ENCODE measurements at places on chromosomes 16 and 17.

- DNase-seq, result no peak
Measured at GRCh38 chr17:57257895-57258851, 1.9 kb downstream of the MSI2 start.

- no peak for DNase-seq
Measured at GRCh38 chr17:54046570-54046969, 223.8 kb downstream of the KIF2B start.

DNA sequence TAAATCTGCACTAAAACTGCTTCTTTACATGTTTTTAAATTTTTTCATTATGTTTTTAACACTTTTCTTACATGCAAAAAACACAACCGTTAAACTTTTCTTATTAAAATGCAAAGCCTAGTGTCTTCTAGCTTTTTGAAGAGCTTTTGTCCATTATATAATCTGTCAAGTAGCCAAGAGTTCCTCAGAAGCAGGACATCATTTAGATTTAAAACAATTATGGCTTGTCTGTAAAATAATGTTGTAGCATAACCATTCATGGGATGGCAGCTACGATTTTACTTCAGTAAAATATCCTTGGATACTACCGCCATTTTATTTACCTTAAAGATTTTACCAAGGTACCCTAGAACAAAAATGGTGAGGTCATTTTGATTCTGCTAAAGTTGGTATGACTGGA, 2.8 kb downstream of the OMG start:
- DNase-seq, result no peak

GRCh38 chr17:36703860-36704266, 102.5 kb downstream of the MRM1 start:
- DNase-seq, result peak; percentile 31

DNA sequence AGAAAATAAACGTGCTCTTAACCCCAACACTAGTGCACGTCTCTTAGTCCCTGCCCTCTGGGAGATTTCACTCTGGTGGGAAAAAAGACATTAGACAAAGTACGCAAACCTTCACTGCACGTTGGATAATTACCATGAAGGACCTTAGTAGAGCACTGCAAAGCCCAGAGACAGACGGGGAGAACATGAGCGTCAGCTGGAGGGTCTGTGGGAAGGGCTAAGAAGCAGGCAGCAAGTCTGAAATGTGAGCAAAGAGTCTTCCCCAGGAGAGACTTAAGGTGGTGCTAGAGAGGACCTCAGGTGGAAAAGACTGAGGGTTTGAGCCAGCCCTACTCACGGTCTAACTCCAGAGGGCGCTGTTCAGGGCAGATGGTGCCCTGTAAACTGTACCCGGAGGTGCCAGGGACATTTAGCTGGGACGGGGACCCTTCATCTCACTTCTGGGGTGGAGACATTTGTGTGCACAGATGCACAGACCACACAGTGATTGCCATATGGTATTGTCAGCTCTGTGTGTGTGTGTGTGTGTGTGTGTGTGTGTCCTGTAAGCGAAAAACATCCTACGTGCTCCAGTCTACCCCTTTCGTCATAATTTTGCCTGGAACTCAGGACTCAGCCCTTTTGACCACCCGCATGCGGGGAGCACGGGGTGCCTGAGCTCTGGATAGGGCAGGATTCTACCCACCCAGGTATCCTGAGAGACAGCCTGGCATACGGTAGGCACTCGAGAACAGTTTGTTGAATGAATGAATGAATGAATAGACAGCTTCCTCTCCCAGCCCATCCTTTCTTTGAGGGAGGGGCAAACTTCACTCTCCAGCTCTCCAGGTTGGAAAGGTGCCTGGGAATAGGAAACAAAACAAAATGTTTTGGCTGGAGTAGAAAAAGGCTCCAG, 10.1 kb upstream of the STAC2 start:
- peak; percentile 49 for DNase-seq

DNA sequence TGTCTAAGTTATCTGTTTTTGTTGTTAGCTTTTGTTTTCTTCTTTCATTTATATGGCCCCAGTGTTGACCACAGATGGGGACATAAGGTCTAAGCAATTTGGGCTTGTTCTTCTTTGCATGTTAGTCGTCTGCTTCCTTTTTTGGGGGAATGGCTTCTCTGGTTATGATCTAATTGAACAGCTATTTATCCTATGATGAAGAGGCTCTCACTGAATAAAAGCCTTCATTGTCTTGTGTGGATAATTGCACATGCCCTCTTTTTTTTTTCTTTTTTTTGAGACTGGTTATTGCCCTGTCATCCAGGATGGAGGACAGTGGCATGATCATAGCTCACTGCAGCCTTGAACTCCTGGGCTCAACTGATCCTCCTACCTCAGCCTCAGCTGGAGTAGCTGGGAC, 13.7 kb downstream of the SMARCE1 start:
- no peak for DNase-seq

- no peak for DNase-seq
Measured at GRCh38 chr16:6549415-6549814, 783.2 kb upstream of the RBFOX1 start.

GRCh38 chr16:75947626-75948239, 221.4 kb upstream of the CPHXL start:
- DNase-seq, result no peak

GRCh38 chr17:13642188-13642587, 40.5 kb upstream of the HS3ST3A1 start:
- DNase-seq, result no peak

GRCh38 chr17:66522591-66523272, 220.3 kb downstream of the PRKCA start:
- peak; percentile 37 for DNase-seq

DNA sequence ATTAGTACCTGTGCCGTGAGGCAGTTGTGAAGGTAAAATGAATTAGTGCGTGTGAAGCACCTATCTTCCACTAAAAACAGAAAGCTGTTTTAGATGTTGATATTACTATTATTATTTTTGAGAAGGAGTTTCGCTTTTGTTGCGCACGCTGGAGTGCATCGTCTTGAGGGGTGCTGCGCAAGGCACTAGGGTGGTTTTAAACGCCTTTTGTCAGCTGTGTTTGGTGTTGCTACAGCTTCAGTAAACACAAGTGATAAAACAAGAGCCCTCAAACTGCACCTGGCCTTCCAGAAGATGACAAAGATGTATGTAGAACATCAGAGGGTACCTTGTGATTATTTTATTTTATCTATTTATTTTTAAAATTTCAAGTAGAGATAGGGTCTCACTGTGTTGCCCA, 38.2 kb downstream of the PLCG2 start:
- DNase-seq, result no peak

GRCh38 chr16:57270221-57271062, 14.0 kb downstream of the PLLP start:
- DNase-seq, result no peak

- no peak for DNase-seq
Measured at GRCh38 chr16:55498101-55498500, 10.8 kb upstream of the LPCAT2 start.

DNA sequence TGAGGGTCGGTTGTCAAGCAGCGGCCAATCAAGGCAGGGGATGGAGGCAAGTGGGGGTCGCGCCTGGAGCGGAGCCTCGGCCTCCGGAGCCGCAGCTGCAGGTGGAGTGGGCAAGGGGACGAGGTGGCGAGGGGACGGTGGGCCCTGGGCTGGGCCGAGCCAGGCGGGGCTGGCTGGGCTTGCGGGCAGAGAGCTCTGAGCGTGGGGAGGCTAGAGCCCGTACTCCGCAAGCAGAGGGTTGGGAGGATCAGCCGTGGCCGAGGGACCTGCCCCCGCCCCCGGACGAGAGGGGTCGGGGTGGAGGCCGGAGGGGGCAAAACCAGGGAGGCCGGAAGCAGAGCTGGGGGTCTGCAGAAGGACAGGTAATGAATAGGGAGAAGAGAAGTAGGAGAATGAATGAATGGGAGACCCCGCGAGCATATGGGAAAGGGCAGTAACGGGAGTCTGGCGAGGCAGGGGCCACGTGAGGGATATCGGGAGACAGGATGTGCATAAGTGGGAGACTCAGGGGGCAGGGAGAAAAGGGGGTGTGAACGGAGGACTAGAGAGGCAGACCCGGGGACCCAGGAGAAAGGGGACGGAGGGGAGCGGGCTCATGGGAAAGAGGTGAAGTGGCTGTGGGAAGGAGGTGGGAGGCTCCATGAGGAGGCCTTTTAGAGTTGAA, at the start of gene KATNB1:
Gene KATNB1 (plus strand): TSS at position 16 of the 664 bp plus-strand sequence. CDS start 1,474 bp downstream, outside the sequence.
- DNase-seq, result peak; percentile 7

- no peak for DNase-seq
Measured at GRCh38 chr17:50170662-50171370, 5.0 kb downstream of the SGCA start.

DNA sequence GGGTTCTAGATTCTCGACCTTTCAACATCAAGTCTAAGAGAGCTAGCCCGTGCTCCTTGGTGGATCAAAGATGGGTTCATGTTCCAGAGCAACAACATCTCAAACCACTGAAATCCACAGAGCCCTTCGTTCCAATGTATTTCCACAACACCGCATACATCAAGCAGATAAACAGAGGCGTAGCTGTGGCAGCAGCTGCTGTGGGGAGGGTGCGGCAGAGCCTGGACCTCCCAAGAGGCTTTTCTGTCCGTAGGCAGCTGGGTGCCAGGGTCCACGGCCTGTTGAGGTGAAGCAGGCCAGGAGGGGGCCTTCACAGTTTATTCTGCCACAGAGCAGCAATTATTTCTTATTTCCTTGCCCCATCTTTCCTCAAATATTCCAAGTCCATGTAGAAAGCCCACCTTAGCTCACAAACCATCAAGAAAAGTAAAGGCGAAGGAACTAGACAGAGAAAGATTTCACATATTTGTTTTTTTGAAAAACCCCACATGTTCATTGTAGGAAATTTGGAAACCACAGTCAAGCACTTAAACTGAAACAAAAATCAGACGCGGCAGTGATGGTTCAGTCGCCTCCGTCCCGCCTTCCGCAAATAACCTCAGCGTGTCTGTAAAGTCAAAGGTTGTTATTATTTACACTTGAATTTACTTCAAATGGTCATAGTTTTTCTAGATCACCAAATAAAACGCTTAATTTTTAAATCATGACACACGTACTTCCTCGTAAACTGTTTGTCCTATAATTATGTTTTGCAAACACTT, 144.6 kb upstream of the FOXF1 start:
- no peak for DNase-seq

GRCh38 chr17:41919840-41920579, 1.3 kb upstream of the ACLY start:
- no peak for DNase-seq

GRCh38 chr16:23869052-23869451, 33.3 kb downstream of the PRKCB start:
- DNase-seq, result no peak

GRCh38 chr16:65125871-65126270, 4.0 kb upstream of the CDH11 start:
- DNase-seq, result peak; percentile 89

GRCh38 chr17:16456742-16457316, 35.2 kb downstream of the LRRC75A start:
- DNase-seq, result no peak

DNA sequence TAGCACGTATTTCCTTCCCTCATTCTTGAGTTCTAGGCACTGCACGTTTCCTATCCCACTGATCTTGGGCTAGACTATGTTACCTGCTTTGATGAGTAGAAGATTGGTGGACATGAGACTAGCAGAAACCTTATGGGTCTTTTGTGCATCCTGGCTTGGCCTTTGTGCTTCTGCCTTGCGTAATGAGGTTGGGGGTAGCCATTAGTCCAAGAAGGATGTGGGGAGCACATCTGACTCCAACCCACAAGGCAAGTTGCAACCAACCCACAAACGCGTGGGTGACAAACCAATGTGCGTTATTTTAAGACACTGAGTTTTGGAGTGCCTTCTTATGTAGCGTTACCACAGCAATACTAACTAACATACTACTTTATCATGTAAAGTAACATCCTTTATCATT, 180.4 kb upstream of the IRX5 start:
- no peak for DNase-seq

GRCh38 chr16:15993946-15994665, 44.7 kb downstream of the ABCC1 start:
- DNase-seq, result peak; percentile 36

GRCh38 chr17:80270836-80271235, 10.2 kb downstream of the RNF213 start:
- DNase-seq, result no peak

DNA sequence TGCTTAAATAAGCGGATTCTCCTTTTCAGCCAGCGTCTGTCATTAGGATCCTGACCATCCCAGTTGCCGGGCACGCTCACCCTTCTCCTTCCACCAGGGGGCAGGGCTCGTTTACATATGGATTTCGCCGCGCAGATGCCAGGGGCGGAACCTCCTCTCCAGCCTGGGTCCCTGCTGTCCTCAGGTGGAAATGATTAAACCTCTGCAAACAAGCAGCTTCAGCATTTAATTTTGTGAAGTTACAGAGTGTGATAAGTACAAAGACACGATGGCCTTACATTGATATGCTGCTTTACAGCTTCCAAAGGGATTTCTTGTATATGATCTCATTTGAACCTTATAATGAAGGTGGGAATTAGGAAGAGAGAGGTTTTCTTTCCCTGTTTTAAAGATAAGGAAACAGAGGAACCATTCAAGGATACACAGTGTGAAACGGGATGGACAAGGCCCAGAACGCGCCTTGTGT, 3.9 kb upstream of the KRT28 start:
- DNase-seq, result peak; percentile 66

DNA sequence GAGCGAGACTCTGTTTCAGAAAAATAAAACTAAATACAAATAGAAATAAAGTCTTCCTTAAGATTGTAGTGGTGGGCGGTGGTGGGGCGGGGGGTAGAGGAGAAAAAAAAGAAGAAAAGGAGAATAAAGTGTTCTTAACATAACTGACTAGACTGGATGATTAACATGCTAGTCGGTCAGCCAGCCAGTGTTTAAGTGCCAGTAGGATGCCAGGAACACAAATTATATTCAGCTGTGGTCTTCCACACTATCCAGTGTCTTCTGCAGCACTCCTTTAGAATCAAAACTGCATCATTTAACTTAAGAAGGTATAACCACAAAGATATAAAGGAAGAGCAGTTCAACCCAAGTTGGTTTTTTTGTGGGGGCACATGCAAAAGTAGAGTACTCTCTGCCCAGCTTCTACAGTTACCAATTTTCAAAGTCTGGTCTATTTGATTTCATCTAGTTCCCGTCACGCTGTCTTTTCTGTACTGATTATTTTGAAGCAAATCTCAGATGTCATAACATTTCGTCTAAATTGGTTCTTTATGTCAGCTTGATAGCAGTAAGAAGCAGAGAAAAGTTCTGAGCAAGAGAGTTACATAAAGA, 15.8 kb downstream of the HEATR3 start:
- no peak for DNase-seq

DNA sequence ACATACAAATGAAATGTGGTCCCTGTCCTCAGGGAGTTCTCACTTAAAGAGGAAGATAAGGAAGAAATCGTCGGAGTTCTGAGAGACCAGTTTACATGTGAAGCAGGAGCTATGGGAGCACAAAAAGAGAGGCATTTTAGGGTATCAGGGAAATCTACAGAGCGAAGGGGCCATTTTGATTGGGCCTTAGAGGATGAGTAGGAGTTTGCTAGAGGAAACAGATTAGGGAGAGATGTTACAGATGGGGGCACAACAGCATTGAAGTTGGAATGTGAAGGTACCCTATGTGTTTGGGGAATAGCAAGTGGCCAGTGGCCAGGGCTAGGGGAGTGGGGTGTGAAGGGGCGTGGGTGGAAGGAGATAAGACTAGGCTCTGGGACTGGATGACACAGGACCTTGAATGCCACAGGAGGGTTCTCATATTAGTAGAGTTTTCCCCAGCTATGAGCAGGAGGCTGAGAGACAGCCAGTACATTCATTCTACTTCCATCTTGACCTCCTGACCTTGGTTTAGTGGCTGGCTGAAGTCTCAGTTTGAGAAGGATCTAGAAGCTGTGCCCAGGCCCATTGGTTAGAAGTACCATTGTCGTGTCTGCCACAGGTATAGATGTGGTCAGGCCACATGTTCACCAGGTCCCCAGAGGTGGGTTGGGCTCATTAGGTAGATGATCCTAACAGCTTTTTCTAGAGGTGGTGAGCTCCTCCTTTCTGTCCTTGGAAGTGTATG, 34.8 kb downstream of the CPNE2 start:
- DNase-seq, result no peak

- DNase-seq, result no peak
Measured at GRCh38 chr17:12104831-12105230, 84.2 kb downstream of the MAP2K4 start.

All from fibroblast of skin of abdomen (primary cell).